ENCODE measurements at places on chromosomes 2 and 18.

DNA sequence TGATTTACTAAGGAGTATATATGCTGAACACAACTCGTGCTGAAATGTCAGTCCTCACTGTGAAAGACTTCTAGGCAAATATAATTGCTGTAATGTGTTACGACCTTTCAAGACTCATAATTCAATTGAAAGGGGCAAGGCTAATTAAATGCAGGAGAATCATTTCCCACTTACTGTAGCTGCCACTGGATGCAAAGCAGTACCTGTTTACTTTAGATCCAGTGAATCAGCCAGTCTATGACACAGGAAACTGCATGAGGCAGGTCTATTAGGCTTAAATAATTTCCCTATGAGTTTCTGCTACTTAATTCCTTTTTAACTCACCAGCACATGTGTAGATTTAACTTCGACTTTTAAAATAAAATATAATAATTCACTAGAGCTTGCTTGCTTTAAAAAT lies 125.6 kb downstream of the CTNNA2 start:
- DNase-seq = no peak

DNA sequence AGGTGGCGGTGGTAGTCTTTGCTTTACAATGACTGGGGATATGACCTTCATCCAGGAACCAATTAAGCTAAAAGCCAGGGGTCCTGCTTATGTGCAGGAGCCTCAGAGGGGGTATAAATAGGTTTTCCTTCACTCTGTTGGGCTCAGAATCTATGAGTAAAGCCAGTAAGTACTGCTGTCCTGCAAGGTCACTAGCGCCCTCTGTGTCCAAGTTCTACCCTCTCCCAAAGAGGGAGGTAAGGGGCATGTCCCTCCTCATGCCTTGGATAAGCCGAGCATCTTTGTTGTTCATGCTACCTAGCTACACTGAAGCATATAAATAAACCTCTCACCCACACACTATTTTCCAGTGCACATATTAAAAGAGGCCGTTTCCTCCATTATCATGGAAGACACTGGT lies 79.4 kb downstream of the SPRED2 start:
- no peak for DNase-seq

- DNase-seq = no peak
Observed at GRCh38 chr2:54420524-54421172, 35.5 kb upstream of the SPTBN1 start.

GRCh38 chr2:67485431-67485830 lies 88.3 kb downstream of the ETAA1 start:
- no peak for DNase-seq

DNA sequence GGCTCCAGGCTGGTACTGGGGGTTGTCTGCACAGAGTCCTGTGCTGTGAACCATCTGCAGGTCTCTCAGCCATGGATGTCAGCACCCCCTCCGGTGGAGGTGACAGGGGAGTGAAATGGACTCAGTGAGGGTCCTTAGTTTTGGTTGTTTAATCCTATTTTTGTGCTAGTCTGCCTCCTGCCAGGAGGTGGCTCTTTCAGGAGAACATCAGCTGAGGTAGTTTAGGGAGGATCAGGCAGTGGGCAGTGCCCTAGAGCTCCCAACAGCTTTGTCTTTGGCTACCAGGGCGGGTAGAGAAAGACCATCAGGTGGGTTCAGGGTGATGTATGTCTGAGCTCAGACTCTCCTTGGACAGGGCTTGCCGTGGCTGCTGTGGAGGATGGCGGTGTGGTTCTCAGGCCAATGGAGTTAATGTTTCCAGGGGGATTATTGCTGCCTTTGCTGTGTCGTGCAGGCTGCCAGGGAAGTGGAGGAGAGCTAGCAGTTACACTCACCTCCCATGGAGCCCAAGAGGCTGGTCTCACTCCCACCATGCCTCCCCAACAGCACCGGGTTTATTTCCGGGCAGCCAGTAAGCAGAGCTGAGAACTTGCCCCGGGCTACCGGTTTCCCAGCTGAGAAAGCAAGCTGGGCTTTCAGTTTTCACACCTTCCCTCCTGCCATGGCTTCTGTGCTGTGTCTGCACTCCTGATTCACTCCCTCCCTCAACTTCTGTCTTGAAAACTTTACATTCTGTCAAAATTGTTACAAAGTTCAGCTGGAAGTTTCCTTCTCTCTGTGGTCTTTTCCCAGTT lies 563.4 kb downstream of the XIRP2 start:
- DNase-seq = no peak

DNA sequence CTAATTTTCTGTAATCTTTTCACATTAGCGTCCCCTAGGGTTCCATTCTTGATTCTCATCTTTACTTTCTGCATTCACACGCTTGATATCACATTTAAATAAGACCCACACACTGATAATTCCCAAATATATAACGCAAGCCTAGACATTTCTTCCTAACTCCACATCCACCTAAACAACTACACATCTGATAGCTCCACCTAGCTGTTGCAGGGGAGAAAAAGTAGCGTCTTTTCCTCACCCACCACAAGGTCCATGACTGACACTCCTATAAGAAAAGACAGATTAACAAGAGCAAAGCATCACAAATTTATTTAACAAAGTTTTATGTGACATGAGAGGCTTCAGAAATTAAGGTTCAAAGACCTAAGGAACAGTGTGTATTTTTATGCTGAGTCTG lies 862.2 kb upstream of the DDX18 start:
- no peak for DNase-seq

GRCh38 chr18:62786689-62787088 lies 71.3 kb downstream of the PHLPP1 start:
- DNase-seq = no peak

DNA sequence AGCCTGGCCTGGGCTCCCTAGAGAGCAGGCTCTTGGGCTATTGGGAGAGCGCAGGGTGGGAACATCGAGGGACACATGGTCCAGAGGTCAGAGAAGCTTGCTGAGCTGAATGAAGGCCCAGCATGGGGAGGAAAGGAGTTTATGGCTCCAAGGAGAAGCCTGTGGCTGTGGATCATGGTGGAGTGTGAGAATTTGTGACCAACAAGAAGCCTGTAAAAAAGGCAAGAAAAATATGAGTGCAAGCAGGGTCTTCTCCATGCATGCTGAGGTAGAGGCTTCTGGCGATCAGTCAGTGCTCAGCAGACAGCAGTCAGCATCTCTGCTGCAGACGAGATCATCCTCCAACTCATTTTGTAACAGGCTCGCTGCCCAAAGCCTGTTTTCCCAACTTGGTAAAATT lies 1.3 kb upstream of the SCYGR3 start:
- no peak for DNase-seq

GRCh38 chr2:167196461-167197252 lies 308.4 kb downstream of the XIRP2 start:
- DNase-seq = no peak

GRCh38 chr2:118970396-118971135 lies 28.6 kb downstream of the MARCO start:
- DNase-seq = no peak

GRCh38 chr2:45859682-45860081 lies 208.2 kb downstream of the PRKCE start:
- no peak for DNase-seq

GRCh38 chr18:61612517-61612916 lies 279.3 kb downstream of the CDH20 start:
- DNase-seq = no peak

- DNase-seq = no peak
Observed at GRCh38 chr2:149446748-149447147, 116.4 kb downstream of the LYPD6 start.

DNA sequence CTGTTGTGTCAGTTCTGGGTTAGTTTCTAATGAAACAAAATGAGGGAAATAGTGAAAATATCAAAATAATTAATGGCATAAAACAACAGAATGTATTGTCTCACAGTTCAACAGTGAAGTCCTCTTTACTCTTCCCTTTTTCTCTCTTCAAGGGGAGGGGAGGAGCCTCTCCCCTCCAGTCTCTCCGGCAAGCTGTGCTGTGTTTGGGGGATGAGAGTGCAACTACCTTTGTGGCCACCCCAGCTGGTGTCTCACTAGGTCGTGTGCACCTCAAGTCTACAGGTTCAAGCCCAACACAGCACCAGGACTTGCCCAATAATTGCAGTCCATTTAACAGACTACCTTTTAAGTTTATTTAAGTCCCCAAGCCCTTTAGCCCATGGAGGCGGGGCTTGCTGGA lies 271.7 kb upstream of the DOK6 start:
- no peak for DNase-seq

GRCh38 chr2:235377176-235377575 lies 116.7 kb upstream of the AGAP1 start:
- DNase-seq = no peak

DNA sequence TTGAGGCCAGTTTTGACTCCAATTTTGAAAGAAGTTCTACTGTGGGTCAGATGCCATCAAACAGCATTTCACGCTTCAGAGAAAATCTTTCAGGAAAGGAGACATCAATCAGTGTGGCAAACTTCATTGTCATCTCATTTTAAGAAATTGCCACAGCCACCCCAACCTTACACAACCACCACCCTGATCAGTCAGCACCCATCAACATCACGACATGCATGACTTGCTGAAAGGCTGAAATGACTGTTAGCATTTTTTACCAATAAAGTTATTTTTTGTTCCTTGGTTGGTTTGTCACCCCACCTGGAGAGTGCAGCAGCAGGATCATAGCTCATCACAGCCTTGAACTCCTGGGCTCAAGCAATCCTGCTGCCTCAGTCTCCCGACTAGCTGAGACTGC lies 10.4 kb downstream of the DNAJC10 start:
- no peak for DNase-seq

DNA sequence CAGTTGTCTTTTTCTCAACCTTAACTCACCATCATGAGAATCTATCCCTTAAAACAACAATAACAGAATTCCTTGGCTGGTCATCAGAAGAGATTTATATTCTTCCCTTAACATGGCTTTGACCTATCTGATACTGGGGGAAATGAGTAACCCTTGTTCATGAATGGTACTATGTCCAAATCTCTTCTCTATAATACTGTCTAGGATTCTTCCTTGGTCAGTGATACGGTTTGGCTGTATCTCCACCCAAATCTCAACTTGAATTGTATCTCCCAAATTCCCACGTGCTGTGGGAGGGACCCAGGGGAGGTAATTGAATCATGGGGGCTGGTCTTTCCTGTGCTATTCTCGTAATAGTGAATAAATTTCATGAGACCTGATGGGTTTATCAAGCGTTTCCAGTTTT lies 282.0 kb upstream of the SIX2 start:
- DNase-seq = no peak

DNA sequence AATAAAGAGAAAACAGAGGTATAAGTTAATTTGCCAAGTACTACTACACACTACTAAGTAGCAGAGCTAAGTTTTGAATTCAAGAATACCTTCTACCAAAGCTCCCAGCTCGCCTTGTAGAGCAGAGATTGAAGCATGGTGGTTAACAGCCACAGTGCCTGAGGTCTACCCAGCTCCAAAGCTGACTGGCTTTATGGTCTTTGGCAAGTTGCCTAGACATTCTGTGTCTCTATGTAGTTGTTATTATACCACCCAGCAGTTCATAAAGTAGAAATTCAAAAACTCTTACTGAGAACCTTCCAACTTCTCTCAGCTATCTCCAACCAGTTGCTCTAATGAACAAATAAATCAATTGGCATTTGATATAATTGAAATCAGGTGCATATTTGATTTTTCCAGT lies 87.8 kb downstream of the PDE11A start:
- no peak for DNase-seq

GRCh38 chr18:74182335-74182734 lies 34.0 kb downstream of the TIMM21 start:
- no peak for DNase-seq

- DNase-seq = no peak
Observed at GRCh38 chr2:212919238-212919637, 232.2 kb downstream of the IKZF2 start.
